ENCODE measurements at places on chromosomes 7 and 10.

DNA sequence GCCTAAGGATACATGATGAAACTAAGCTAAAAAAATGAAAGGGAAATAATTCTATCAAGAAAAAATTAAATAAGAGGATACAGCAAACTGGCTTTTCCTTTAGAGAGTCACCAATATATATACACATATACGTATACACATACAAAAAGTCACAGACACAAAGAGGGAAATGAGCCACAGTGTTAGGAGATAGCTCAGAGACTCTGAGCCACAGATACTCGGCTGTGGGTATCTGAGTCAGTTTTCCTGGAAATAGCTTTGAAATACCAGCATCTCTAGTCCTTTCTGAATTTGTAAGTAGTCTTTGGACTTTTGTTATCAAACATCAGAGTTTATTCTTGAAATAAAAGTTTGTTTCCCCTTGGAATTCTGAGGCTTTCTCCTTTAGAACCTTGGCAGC, 111.8 kb downstream of the TBXAS1 start:
- no peak for DNase-seq

DNA sequence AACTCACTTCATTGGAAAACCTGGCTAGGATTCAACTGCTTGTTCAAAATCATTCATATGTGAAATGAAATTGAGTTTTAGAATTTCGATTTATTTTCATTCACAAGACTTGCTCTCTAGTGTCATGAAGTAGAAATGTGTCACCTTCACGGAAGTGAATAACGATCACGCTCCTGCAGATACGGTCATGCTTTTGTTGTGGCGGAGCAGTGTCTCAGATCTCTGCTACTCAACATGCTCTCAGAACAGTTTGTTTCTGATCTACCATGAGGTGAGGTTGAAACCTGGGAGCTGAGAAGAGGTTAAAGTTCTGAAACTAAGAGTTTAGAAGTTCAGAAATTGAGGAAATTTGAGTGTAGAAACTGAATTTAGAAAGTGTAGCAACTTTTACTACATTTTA, 13.8 kb upstream of the PITRM1 start:
- DNase-seq = no peak

- DNase-seq = no peak
Measured at GRCh38 chr7:106329408-106329807, 44.6 kb upstream of the NAMPT start.

- DNase-seq = no peak
Measured at GRCh38 chr10:95663496-95663895, 7.0 kb upstream of the ALDH18A1 start.

DNA sequence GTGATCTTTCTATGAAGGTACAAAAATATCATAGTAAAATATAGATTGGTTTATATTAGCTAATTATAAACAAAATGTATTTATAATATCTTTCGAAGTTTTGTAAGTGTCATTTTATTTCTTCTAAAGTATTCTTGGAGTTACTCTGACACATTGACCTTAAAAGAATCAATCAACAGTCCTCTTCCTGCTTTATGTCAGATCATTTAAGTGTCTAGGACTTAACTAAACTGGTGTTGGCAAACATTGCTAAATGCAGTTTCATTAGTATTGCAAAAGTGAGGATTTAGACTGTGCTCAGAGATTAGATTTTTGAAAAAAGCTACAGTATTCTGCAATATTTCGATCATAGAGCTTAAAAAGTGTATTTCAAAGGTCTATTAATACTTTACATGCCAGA, 10.3 kb downstream of the GLCCI1 start:
- DNase-seq = no peak

DNA sequence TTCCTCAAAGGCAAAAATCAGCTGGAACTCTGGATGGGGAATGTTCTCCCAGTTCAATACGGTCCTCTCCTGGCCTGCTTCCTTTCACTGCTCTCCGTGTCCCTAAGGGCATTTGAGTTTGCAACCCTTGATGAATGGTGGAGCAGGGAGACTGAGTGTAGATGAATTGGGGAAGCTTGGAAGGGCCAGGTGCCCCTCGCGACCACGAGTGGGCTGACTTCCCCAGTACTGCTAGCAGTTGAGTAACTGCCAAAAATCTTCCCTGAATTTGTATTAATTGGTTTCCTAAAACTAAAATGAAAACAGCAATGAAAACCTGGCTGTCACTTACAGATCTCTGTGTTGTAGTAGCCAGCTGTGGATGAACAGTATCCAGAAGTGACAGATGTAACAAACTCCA, 13.6 kb downstream of the IRF5 start:
- DNase-seq = no peak

DNA sequence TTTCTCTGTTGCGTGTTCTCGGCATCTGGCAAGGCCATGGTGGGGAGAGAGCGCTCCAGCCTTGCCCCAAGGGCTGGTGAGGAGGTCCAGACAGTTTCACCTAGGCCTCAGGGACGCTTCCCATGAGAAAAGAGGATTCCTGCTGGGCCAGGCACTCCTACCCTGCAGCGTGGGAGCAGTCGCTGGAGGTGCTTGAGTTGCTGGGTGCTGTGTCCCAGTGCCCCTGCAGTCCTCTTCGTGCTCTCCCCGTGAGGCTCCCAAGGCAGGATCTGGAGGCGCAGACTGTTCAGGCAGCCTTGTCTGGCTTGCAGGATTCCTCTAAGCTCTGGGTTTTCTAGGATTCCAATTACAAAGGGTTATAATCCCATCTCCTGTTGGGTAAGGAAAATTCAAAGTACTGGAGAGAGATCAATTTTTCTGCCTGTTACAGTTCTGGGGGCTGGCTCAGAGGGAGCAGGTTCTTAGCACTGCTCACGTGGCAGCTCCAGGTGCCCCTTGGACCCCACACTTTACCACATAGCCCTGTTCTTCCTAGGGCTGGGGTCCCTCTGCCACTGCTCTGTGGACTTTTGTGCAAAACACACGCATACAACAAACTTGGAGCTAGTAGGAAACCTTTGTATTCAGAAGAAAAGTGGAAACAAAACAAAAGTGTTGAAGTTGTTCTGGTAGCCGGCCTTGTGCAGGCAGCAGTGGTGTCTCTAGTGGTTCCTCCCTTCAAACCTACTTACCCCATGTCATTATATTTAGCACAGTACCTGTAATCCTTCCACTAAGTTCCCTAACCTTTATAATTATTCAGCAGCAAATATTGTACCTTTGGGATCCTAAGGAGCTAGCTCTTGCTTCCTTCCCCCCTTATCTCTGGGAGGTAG, 60.5 kb downstream of the CCNY start:
- no peak for DNase-seq
